ENCODE measurements at places on chromosomes 1 and 21.
A peak's percentile ranks its signal among the peaks of the same experiment; 100 is the strongest.

- DNase-seq: no peak
Measured at GRCh38 chr21:35510294-35510693, 461.2 kb upstream of the RUNX1 start.

DNA sequence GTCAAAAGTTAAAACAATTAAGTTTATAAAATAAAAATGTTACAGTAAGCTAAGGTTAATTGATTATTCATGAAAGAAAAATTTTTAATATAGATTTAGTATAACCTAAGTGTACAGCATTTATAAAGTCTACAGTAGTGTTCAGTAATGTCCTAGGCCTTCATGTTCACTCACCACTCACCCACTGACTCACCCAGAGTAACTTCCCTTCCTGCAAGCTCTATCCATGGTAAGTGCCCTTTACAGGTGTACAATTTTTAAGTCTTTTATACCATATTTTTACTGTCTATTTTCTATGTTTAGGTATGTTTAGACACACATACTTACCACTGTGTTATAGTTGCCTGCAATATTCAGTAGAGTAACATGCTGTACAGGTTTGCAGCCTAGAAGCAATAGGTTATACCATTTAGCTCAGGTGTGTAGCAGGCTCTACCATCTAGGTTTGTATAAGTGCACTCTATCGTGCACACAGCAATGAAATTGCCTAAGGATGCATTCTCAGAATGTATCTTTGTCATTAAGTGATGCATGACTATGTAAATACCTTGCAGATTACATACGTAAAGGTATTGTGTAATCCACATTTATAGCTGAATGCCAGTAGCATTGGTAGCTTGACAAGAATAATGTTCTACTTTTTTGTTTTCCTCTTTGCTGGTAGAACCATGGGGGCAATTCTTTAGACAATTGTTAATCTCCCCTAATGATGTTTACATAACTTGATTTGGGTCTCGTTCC, 35.7 kb upstream of the GPR88 start:
- DNase-seq: no peak

- no peak for DNase-seq
Measured at GRCh38 chr1:117659550-117660270, 53.9 kb downstream of the TENT5C start.

- no peak for DNase-seq
Measured at GRCh38 chr1:38347446-38348175, 301.0 kb upstream of the POU3F1 start.

DNA sequence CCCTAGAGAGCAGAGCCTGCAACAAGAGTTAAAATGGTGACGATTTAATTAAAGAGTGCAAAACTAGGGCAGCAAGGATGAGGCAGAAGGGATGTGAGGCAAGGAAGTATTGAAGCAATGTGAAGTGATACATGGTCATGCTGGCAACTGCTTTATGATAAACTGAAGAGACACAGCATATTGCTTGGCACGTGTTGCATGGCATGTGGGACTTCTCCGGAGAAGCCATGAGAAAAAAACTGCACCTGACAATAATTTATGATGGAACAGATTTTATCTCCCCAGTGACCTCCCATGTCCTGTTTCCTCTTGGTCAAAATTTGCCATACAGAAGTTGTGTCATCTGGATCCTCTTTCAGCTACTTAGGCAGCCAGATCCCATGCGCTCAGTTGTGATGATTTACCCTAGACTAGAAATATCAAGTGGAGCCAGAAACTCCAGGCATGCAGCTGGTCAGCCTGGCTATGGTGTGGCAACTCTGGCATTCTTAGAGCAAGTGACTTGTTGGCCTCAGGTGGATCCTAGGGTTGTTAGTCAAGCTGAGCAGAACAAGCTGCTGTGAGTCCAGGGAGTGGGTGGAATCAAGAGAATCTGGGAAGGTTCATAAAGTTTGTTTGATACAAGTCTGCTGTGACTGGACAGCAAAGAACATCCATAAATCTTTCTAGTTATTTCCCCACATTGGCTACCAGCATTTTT, 611.4 kb upstream of the USP24 start:
- no peak for DNase-seq

GRCh38 chr1:65457868-65458267, 37.4 kb downstream of the LEPR start:
- no peak for DNase-seq

GRCh38 chr21:44914176-44914874, 6.4 kb downstream of the ITGB2 start:
- no peak for DNase-seq

DNA sequence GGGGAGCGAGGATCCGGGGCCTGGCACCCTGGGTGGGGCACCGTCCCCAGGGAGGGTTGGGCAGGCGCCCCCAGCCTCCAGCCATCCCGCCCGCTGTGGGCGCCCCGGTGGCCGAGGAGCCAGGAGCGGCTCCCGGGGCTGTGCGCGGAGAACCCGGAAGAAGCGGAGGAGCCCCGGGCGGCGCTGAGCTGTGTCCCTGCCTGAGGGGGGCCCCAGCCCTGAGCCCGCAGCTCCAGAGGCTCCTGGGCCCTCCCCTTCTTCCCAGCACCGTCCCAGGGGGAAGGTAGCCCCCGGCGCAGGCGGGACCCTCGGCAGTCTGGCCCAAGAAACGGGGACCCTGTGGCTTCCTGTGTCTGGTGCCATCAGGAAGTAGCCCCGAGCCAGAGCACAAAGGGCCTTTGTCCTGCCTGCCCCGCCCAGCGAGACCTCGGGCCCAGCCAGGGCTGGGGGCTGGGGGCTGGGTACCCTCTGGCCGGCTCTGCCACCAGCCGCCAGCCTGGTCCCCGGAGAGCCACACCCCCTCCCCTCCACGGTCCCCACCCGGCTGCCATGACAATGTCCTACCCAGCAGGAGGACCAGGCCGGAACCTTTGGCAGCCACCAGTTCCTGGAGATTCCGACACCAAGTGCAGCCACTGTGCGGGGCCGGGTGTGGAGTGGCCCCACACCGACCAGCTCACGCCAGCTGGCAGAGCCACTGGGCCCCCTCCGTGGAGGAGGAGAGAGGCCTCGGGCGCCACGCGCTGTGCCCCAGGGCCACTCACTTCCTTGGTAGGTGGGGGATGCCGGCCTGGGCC, 15.6 kb upstream of the TTLL10 start:
- DNase-seq: peak; percentile 28

GRCh38 chr1:245378311-245378722, 223.5 kb downstream of the KIF26B start:
- no peak for DNase-seq

DNA sequence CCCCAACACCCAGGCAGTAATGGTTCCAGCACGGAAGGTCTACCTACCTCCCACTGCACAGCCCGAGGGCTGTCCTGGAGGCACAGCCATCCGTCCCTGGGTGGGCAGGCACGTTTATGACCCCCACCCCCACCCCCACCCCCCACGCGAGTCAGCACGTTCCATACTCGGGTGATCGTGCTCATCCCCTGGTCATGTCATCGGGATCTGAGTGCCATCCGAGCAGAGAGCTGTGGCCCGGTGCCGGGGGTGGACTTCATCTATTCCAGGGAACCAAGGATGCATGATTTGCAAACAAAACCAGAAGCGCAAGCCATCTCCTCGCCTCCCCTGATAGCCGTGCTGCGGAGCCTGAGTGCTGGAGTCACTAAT, 1.1 kb downstream of the TSPEAR start:
- DNase-seq: no peak

DNA sequence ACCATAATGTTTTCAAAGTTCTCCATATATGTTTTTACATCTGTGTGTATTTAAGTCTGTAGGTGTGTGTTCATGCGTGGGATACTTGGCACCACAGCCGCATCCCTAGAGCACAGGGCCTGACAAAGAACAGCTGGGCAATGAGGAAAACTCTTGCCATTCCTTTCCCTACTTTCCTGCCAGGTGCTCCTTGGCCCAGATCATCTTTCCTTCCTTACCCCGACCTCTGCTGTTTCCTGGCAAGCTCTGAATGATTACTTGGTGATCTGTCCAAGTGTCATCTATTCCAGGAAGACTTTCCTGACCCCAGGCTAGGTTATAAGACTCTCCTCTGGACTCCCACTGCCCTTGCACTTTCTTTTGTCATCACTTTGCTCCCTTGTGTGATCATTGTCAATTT, 123.6 kb downstream of the ELAVL4 start:
- DNase-seq: no peak

DNA sequence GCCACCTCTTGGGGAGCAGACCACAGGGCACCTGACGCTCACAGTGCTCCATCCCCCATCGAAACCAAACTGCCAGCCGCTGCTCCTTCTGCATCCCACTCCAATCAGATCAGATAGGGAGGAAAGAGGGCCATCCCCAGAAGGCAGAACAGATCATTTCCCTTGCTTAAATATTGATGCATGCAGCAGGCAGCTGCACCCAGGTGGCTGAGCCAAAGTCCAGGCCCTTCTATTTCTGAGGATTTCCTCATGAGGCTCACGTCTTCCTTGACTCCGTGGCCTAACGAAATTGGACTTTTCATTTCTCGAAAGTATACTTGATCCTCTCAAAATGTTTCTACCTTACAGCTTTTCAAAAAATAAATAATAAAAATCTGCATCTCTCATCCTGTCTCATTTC, 239.2 kb downstream of the ATG4C start:
- DNase-seq: no peak

DNA sequence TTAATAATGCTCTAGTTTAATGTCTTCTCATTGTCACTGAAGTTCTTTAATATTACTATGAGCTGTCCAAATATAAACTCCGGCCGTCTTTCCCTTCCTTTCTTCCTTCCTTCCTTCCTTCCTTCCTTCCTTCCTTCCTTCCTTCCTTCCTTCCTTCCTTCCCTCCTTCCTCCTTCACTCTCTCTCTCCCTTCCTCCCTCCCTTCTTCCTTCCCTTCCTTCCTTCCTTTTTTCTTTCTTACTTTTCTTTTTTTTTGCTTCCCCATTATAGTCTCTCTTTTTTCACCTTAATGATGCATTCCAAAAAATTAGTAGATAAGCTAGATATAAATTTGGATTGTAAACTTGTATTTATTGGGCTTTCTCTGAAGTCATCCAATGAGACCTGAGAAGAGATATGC, 431.0 kb upstream of the ADGRL4 start:
- no peak for DNase-seq

GRCh38 chr1:55716610-55717009, 501.4 kb upstream of the USP24 start:
- DNase-seq: peak; percentile 80

DNA sequence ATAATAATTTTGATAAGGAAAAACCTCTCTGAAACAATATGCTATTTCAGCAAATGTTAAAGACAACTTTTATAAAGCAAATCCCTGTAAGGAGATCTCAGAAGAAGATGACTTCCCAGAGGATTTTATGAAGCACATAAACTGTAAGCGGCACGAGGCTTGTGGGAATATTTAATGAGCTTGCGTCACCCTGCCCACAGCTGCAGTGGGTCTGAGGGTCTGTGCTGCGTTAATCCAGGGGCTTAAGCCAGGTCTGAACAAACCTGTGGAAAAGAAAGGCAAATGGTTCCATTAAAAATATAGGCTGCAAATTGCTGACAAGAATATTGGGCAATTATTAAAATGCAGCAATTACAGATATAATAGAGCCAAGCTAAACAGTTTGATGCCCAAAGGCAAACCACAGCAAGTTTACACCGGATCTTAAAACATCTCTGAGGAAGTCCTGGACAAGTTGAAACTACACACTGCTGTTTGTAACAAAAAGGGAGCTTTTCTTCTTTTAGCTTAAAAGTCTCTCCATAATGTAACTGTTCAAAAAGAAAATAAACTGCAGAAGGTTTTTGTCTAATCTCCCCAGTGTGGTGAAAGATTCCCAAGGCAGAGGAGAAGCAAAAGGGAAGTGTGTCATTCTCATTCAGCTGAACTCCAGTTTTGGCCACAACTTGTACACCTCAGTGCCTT, 21.8 kb downstream of the TGFBR3 start:
- DNase-seq: peak; percentile 52

GRCh38 chr1:23814016-23814415, 11.2 kb downstream of the HMGCL start:
- no peak for DNase-seq

- DNase-seq: no peak
Measured at GRCh38 chr1:229065613-229066012, 205.3 kb upstream of the RAB4A start.

- DNase-seq: no peak
Measured at GRCh38 chr1:145927916-145928643, 796 bp upstream of the RBM8A start.

DNA sequence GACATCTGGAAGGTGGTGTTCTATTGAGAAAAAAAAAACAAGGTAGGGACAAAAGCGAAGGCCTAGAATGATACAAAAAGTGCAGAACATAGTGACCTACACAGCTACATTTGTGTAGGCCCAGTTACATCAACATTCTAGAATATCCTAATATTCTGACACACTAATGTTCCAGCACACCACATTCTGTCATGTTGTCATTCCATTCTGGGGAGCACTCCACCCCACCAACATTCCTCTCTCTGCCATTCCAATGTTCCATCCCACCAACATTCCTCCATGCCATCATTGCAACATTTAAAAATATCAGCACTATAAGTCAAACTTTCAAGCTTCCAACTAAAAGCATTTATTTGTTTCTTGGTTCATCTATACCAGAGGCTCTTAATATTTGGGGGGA, 28.5 kb downstream of the COA7 start:
- peak; percentile 90 for DNase-seq

DNA sequence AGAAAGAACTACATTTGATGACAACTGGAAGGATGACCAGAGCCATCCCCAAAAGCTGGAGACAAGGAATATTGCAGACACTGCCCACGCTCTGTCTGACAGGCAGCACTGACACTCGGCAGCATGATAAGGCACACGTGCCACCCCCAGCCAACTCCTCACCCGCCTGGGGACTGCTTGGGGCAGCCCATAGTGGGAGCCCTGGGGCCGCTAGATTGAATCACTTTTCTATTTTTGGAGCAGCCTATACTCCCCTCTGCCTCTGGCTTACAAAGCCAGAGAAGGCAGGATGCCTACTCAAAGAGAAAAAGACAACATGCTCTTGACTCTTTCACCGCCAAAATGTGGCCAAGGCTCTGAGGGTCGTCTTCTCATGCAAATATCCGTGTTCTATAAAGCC, 1.3 kb downstream of the SMG5 start:
- DNase-seq: peak; percentile 77

GRCh38 chr1:175394739-175395138, 202.2 kb upstream of the KIAA0040 start:
- no peak for DNase-seq

GRCh38 chr1:39204441-39205081, at the start of gene MACF1:
Gene MACF1, plus strand, starts transcription at chr1:39204695. Its CDS starts 328 bp downstream, at chr1:39205023.
- DNase-seq: peak; percentile 96

GRCh38 chr1:182388392-182389134, 3.0 kb downstream of the GLUL start:
- DNase-seq: no peak

DNA sequence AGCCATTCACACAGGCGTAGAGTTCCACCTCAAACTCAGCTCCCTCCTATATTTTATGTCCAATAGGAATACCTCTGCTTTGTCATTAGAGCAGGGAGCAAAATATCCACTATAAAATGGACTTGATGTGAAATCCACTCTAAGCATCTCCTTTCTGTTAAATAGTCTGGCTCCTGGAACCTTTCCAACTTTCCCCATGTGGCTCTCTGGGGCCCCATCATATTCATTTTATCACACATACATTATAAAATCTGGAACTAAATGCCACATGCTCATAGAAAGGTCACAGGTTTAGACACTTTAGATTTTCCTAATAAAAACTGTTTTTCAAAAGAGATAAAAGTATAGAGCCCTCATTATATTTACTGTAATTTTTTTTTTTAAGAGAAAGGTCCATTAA, 82.1 kb downstream of the PTPN14 start:
- no peak for DNase-seq

- DNase-seq: no peak
Measured at GRCh38 chr21:36654324-36654723, 44.6 kb upstream of the SIM2 start.
